ENCODE measurements at places on chromosomes 7 and 10.

GRCh38 chr10:29057822-29058331, 231.0 kb upstream of the LYZL1 start:
- DNase-seq, result no peak

GRCh38 chr7:44617225-44617890, 10.9 kb downstream of the OGDH start:
- DNase-seq, result no peak

GRCh38 chr7:152527610-152528032, 91.8 kb upstream of the KMT2C start:
- DNase-seq, result no peak

GRCh38 chr7:145331076-145331475, 495.2 kb upstream of the TPK1 start:
- DNase-seq, result no peak

GRCh38 chr7:85068799-85069198, 118.1 kb downstream of the SEMA3D start:
- no peak for DNase-seq

DNA sequence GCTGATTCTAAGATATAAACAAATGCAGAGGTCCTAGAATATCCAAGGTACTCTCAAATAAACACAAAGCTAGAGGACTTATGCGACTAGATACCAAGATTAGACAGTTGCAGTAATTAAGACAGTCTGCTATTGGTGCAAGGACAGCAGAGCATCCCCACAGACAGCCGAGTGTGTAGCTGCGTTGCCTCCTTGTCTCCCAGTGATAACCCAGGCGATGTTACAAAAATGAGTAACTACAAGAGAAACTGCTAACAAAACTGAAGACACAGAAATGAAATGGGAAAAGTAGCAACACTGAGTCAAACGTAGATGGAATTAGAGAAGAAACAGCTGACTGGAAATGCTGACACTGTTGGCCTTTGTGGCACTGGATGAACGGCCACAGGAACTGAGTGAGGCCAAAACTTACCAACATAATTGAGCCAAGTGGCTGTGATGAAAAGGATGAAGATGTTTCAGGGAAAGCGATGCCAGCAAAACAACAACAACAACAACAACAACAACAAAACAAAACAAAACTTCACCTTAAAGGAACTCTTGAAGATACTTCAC, 54.3 kb downstream of the BAIAP2L1 start:
- DNase-seq, result no peak

DNA sequence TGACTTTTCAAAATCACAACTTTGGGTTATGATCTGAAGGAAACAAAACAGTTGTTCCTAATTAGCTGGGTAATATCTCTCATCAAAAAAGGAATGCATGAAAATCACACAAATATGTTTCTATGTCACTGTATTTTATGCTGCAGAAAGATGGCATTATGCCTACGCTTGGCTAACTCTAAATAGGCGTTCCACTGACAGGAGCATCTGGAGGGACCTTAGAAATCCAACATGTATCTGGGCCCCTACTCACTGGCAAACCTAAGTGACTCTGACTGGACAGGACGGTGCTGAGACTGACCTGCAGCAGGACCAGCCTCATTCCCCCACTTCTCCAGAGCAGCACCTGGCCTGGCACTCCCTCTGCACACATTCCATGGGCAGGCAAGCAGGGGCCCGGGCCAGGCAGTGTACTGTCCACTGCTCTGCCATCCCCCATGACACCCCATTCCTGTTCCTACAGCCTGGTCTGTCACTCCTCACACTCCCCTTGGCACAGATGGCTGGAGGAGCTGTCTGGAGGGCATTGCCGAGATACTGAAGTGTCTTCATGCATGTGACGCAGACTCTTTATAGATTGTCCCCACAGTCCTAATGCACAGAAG, 2.6 kb upstream of the MYL7 start:
- DNase-seq, result no peak

DNA sequence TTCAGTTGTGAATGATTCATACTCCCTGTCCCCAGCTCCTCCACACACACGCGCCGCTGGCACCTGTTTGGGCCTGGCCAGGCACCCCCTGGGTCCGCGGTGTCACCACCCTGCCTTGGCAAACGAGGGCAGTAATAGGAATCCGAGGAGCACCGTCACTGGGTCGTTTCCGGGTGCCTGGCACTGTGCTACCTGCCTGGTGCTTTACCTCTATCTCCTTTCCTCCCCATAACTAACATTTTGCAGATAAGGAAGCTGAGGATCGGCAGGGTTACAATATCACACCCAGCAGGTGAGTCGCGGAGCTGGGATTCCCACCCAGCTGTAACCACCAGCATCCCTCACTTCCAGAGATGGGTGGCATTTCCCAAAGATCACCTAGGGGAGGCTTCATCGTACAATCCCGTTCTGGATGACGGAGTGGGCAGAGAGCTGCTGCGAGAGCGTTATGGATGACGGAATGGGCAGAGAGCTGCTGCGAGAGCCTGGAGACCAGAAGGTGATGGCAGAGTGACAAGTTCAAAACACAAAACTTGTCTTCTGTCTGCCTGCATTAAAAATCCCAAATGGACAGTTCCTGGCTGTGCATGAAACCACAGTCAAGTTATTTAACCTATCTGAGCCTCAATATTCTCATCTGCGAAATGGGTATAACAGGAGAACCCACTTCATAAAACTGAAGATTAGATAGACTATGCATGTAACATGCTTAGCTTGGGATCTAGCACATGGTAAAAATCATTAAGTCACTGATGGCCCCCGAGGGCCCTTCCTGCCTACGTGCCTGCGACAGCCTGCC, 1.1 kb upstream of the HSPA12A start:
- DNase-seq, result no peak

GRCh38 chr10:6053816-6054631, 8.1 kb downstream of the IL2RA start:
- peak; percentile 24 for DNase-seq

GRCh38 chr10:31070025-31070424, 38.4 kb upstream of the ZNF438 start:
- DNase-seq, result no peak
